ENCODE measurements at places on chromosomes 4 and X.

DNA sequence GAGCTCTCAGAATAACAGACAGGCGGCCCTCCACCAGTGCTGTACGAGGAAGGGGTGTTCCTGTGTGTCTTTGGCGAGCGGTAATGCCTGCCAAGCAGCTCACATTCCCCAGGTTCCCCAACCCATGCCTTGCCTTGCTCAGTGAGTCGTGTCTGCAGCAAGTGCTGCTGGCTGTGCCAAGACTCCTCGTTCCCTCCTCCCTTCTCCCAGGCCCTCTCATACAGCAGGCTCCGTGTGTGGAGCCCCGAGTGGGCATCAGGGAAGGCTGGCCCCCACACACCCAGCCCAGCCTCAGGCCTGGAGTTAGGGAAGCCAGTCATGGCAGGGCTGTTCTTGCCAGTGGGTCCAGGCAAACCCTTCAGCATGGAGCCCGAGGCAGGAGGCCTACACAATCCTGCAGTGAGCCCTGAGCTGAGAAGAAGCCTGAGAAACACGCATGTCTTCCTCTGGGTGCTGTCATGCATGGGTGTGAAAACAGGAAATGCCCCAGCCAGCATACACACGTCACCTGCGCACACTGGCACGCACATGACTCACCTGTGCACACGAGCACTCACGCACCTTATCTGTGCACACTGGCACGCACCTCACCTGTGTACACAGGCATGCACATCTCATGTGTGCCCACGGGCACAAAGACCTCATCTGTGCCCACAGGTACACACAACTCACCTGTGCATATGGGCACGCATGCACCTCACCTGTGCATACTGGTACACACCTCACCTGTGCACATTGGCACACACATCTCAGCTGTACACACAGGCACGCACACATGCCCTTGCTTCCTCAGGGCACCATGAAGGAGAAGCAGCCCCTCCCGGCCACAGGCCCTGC lies 238.7 kb downstream of the DHRSX start:
- DNase-seq, result no peak

DNA sequence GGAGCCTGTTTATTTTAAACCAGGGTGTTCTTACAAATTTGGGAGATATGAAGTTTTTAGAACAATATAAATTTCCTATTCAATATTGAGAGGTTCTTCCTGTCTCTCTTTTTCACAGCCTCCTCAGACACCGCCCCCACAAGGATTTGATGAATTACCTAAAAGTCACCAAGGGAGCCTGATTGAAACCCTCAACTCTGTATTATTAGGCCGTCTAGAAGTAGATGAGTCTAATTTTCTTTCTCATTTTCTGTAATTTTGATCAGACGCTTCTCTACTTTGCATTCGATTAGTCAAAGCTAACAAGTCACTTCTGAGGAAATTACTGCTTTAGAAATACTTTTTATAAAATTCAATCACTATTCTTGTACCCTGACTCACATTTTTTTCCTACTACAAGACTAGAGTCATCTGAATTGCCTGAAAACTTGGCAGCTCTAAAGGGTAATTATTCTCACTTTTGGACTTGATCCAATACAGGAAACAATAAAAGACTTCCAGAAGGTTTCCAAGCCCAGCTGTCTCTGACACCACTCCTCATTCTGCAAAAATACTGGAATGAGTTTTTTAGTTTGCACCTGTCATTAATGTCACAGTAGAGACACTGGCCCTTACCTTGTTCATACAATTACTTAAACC lies 111.2 kb downstream of the ELOVL6 start:
- peak; percentile 60 for DNase-seq

DNA sequence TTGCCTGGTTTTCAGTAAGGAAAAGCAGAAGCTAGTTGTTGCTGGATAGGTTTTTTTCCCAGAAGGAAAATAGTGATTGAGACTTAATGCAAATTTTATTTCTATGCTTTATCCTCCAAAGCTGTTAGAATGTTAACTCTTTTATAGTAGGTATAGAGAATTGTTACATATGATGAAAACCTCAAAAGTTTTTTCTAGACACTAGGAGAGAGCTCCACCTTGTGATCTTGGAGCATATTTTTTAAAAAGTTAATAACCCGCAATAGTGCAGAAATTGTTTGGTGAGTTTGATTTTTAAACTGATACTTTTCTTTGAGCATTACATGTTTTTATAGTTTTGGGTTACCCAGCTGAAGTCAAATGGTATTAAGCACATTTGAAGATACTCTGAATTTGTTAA lies 56.5 kb downstream of the STAG2 start:
- no peak for DNase-seq

DNA sequence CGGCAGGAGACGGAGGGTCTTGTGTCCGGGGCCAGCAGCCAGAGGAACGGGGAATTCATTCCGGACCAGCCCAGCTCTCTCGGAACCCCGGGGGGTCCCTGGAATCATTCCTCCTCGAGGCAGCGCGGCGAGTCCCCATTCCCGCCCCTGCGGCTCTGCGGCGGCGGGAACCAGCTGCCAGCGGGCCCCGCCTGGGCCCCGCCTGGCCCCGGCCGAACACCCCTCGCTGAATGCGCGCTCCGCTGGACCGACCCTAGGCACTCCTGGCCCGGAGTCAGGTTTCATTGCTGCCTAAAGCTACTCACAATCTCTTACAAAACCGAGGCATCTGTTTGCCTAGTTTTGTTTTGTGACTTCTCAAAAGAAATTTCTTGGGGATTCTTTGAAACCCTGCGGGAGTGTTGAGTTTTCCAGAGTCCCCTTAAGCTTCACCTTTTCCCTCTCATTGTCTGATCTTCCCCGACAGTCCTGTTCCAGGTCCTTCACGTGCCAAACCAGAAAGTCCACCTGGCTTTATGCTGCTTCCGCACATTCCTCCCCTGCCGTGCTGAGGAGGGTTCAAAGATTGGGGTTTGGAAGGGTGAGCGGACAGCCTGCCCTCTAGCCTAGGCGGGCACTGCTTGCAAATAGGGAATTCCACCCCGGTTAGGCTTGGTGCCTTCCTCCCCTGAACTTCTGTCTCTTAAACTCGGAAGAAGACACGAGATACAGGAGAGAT lies 789 bp downstream of the ARHGAP10 start:
- no peak for DNase-seq

DNA sequence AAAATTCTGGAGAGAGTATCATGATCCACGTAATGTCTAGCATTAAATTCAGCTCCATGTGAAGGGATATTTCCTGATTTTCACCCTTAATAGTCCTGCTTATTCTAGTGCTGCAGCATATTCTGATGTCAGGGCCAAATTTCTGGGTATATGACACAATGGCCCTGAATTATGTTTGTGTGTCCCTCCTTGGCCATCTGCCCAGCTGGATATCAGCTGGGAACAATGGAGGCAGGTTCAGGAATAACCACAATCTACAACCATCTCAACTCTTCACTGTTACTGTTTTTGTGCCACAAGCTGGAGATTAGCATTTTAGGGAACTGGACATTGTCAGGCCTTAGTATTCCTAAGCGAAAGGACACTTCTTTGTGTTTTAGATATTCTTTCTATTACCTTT lies 3.5 kb downstream of the GLRB start:
- DNase-seq, result no peak

DNA sequence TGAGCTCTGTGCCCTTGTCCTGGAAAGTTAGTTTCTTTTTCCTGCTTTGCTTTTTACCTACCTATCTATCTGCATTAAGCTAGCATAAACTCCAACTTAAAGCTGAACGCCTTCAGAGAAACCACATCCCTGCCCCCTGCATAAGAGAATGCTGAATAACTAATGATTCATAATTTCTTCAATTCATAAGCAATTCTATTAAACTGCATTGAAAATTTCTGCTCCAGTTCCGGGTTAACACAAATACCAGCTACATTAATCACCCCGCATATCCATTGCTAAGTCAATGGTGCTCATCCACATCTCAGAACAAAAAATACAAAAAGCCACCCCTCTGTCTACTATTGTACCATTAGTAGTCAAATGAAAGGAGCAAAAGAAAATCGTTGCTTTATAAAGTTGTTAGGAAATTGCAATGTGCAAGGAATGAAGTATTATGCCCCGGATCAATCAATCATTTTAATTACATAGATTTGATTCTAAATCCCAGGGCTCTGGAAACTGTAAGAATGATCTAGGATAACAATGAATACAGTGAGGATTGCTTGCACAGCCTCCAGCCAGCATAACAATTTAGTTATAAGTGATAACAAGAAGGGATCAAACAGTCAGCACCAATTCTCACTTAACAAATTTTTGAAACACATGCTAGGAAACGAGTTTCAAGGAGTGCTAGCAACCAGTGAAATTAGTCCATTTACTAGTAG lies 106.8 kb downstream of the ELOVL6 start:
- DNase-seq, result peak; percentile 83

GRCh38 chr4:172850838-172851237 lies 317.8 kb upstream of the GALNT7 start:
- peak; percentile 71 for DNase-seq

- DNase-seq, result no peak
Measured at GRCh38 chr4:156983366-156983765, 11.8 kb upstream of the PDGFC start.

DNA sequence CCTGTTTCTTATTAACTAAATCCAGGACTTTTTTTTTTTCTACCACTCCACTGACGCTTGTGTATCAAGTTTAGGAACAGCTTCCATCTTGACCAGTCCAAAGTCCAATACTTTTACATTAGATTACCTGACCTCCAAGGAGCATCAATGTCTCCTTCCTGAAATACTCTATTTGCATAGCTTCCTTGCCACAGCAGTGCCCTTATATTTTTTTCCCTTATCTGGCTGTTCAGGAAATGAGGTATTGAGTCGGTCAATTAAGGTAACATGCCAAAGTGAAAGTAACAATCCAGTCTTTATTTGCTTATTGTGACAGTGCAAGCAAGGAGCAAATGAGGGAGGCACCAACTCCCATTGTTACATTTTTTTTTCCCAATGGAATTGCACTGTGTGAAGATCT lies 730.8 kb upstream of the NDST4 start:
- no peak for DNase-seq

DNA sequence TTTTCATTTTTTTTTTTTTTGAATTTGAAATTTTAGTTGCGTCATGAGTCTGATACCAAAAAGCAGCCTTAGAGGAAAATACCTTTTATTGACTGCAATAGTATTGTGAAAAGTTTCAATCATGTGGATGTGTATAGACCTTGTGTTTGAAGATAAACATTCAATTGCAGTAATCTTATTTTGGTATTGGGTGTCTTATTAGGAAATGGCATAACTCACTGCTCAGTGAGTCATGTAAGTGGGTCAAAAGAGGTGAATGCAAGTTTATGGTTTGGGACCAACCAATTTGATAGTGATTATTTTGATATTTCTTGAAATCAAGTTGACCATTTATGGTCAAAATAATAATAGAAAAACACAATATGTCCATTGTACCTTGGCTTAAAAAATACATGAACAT lies 627.8 kb upstream of the SLIT2 start:
- DNase-seq, result no peak

- DNase-seq, result no peak
Measured at GRCh38 chr4:41448934-41449333, 89.0 kb upstream of the LIMCH1 start.

DNA sequence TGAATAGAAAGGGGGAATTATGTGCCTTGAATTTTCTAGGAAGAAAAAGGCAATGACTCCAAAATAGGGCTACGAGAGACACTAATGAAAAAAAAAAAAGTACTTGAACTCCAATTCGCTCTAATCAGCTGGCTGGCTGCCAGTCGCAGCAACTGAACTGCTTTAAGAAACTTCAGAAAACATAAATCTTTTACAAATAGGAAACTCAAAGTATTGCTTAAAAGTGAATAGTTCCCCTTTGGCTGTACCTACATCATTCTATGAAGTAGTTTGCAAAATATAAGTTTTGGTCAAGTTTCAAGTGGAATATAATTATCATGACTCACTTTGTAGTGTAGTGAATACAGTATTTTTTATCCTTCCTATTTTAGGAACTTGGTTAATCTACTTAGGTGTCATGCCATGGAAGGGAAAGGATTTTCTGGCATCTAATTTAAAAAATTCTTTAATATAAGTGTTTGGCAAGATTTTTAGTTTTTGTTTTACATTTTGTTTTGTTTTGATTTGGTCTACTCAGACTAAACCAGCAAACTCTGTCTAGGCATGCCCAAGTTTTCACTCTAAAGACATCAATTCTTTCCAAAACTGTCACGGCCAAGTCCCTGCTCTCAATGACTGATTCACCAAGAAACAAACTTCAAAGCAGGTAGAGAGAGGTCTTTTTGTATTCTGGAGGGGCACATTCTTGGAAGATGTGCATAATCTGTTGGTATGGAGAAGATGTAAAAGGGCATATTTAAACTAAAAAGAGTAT lies 382.4 kb upstream of the GALNT7 start:
- DNase-seq, result no peak

- DNase-seq, result no peak
Measured at GRCh38 chrX:21379991-21380390, 5.8 kb downstream of the CNKSR2 start.

- DNase-seq, result no peak
Measured at GRCh38 chrX:154059729-154060245, 37.7 kb downstream of the MECP2 start.

DNA sequence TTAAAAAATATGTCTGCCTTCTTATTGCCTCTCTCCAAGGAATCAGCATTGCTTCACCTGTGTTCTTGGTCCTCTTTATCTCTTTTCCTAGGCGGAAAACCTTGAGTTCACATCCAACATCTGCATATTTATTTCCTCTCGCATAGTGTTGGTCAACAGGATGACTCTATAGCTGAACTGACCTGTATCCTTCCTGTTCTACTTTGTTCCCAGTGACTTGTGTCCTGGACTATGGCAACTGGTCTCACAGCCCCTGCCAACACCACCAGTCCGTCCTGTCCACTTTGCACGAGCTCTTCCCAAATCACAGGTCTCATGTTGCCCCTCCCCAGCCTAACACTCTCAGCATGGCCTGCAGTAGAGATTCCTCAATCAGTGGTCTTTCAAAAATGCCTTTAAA lies 2.0 kb downstream of the DIPK2B start:
- no peak for DNase-seq

GRCh38 chr4:142203505-142203904 lies 567.1 kb downstream of the IL15 start:
- DNase-seq, result no peak

- DNase-seq, result no peak
Measured at GRCh38 chr4:157514711-157515110, 294.2 kb downstream of the GRIA2 start.

DNA sequence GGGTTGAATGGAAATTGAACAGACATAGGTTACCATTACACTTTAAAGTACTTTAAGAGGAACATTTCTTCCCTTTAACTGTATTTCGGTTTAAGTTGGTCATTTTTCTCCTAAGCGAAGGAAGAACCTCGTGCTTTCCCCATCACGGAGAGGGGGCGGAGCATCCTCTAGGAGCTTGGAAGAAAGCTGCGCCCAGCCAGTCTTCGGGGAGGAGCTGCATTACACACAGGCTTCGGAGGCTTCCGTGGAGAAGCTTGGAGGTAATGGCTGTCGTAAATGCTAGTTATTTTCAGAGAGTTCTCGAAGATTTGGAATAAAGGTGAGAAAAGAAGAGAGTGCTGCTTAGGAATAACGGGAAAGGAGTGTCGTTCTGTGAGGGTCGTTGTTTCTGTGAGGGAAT lies at the start of gene PWWP3B:
Gene PWWP3B, plus strand, starts transcription at position 199 of the 400 bp plus-strand sequence. CDS start 37,128 bp downstream, outside the sequence.
- DNase-seq, result no peak

DNA sequence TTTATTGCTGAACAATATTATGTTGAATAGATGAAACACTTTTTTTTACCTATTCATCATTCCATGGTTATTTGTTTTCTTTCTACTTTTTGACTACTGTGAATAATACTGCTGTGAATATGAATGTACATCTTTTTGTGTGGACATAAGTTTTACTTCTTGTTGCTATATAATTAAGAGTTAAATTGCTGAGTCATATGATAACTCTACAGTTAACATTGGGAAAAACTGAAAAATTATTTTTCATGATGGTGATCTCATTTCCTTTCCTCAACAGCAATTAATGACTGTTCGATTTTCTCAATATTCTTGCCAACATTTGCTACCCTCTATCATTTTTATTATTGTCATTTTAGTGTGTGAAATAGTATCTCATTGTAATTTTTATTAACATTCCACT lies 106.9 kb upstream of the TECRL start:
- DNase-seq, result no peak
